ENCODE measurements at places on chromosomes 7 and 10.

DNA sequence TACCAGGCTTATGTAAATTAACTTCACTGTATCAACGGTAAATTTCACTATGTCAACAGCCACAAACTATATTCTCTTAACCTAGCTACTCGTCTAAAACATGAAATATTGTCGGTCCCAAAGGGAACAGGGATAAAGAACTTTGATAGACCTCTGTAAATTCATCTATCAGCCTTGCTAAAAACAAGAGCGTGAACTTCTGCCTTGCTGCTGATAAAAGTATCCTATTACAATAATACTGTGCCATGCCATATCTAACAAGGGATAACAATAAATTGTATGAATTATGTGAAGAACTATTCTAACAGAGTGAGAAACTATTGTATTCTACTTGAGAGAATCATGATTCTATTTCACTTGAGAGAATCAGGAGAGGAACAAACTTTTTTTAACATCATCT is 117.2 kb downstream of the CNOT4 start:
- no peak for DNase-seq

DNA sequence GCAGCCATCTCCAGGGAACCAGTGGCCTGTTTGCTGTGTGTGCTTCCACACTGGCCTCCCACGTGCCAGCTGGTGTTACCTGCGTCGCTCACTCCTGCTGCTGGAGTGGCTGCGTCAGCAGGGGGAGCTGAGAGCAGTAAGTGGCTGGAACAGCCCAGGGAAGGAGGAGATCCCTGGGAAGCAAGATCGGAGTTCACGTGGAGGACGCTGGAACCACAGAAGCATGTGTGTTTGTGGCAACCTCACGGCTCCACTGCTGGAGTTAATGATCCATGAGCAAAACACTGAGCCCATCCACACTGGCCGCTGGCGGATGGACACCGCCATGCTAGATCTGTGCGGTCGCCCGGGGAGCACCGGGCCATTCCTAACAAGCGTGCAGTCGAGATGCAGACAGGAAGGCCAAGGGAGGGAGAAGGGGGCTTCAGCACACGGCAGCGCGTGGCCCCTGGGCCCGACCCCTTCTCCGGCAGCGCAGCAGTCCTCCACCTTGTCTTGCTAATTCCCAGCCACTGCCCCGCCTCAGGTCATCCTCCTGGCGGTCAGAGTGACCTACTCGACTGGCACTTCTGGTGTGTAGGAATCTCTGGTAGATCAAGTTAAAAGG is 68.5 kb upstream of the EEPD1 start:
- DNase-seq = no peak

DNA sequence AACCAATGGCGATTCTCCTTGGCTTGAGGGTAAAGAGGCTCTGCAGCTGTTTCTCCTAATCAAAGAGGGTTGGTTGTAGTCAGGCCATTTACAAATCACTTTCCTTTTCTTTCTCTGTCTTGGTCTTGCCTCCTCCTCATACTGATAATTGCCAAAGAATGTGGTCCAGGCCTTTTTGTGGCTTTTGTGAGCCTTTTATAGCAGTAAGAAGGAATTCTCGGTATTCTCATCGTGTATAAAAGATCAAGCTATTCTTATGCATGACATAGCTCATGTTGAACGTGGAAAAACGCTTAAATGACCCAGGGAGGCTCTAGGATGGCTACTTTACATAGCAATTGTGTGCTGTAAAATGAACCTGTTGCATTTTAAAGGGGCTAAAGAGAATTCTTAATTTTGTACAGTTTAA is 62.6 kb downstream of the RBM20 start:
- DNase-seq = no peak

DNA sequence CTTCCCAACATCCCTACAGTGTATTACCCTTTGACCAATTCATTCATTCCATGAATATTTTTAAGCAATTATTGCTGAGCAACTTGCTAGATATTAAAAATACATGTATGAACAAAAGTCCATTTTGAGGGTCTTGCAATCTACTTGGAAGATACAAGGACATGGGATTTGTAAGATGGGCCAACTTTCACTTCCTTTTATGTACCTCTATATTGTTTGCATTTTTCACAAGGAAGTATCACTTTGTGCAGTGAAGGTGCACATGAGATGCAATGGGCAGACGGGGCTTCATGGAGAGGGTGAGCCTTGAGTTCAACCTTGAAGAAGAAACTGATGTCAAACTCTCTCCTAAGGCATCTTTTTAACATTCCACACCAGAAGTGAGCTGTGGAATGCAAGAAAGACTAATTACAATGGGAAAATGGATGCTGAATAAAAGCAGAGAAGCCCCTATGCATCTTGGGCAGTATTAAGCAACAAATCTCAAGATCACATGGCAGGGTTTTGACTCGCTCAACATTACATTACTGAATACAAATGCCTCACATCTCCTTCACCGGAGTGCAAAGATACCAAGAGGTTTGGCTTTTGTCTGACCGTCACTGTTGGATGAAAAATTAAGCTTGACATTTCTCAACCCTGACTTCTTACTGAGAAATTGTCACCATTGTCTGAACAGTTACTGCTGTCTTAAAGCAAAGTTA is 341.5 kb downstream of the ELMO1 start:
- DNase-seq = no peak

GRCh38 chr10:17527514-17528146 is 73.2 kb upstream of the ST8SIA6 start:
- DNase-seq = peak; percentile 51

GRCh38 chr7:82388138-82388537 is 55.4 kb downstream of the CACNA2D1 start:
- no peak for DNase-seq

DNA sequence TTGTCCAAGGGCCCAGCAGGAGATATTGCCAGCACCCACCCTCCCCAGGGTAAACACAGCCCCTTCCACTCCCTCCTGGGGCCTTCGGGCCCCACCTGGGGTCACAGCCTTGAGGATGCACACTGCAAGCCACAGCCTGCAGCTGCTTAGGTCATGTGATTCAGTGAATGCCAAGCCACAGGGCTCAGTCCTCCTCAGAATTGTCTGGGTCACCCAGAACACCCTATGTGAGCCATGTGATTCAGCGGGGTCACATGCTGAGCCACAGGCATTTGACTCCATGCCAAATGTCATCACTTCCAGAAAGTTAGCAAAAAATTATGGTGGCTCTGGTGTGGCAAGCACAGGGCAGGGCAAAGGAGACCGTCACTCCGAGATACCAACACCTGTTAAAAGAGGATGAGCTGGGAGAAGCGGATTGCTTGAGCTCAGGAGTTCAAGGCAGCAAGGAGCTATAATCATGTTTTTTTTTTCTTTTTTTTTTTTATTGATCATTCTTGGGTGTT is 17.2 kb upstream of the PSAP start:
- peak; percentile 65 for DNase-seq

- no peak for DNase-seq
Observed at GRCh38 chr10:87705339-87705738, 45.7 kb downstream of the PAPSS2 start.

DNA sequence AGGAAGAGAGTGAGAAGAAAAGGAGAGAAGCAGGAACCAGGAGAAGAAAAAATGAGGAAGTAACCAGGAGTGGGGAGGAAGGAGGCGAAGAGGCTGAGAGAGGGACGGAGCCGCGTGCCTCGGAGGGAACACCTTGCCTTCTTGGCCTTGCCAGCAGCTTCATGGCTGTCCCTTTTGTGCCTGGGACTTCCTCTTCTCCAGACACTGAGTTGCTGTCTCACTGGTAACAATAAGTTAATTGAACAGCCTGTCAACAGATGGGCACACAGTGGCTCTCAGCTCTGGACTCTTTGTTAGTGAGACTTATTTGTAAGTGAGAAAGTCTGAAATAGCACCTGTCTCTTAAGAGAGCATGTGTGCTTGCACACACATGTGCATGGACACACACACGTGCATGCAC is 83.2 kb downstream of the GATA3 start:
- DNase-seq = no peak

- peak; percentile 72 for DNase-seq
Observed at GRCh38 chr7:44073664-44074348, 8.4 kb upstream of the PGAM2 start.

GRCh38 chr10:95289003-95289920 is 1.5 kb downstream of the PDLIM1 start:
- DNase-seq = no peak

DNA sequence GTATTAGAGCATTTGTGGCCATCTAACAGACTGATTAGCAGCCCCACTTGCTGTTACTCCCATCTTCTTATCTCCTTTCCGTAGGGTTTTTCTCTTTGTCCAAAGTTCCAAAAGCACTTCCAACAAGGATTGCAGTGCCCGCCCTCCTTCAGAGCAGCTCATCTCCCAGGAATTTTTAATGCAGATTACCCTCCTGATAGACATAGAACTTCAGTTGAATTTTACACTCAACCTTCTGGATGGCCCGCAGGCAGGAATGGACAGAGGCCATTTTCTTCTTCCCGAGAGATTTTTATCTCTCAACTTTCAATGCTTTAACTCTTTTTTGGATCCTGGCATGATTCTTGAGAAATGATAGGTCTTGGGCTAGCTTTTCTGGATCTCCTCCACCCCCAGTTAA is 23.3 kb downstream of the PRKG1 start:
- no peak for DNase-seq

DNA sequence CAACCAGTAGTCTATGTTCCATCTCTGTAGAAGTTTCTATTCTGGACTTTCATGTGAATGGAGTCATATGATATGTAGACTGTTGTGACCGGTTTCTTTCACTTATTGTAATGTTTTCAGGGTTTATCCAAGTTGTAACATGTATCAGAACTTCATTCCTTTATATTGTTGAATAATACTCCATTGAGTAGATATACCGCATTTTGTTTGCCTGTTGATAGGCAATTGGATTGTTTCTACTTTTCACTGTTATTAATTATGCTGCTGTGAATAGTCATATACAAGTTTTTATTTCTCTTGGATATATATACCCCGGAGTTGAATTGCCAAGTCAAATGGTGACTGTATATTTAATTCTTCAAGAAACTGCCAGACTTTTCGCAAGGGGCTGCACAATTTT is 40.1 kb downstream of the SNX10 start:
- no peak for DNase-seq

DNA sequence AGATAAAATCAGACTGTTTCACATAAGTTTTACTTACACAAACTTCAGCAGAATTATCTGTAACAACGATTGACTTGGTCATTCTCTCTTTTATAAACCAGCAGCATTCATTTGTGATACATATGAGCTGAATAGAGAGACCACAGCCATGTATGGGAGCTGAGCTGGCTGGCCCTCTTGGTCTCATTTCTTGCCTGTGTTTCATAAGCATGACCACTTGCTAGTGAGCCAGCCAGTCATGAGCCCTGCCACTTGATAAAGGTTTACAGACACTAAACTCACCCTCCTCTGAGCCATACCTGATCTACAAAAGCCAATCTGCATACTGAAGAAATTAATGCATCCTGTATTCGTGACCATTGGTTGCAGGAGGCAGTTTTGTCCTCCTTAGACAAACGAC is 82.1 kb downstream of the PKD1L1 start:
- DNase-seq = no peak

DNA sequence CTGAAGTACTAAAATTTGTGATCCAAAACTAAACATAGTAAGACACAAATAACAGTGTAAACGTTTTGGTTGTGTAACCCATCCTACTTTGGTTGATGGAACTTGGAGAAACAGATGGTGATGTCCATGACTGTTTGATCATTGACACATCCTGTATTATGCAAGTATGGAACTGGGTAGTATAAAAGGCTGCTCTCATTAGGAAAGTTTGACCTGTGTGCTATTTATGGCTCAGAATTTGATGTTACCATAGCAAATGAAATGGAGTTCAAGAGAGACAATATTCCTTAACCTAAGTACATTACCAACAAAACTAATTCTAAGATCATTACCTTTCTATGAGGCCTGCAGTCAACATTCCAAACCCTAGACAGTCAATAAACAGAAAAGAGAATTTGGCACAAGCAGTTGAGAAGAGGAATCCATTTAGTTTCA is 39.9 kb downstream of the DKK1 start:
- no peak for DNase-seq

- no peak for DNase-seq
Observed at GRCh38 chr10:16392531-16393069, 44.2 kb upstream of the PTER start.

DNA sequence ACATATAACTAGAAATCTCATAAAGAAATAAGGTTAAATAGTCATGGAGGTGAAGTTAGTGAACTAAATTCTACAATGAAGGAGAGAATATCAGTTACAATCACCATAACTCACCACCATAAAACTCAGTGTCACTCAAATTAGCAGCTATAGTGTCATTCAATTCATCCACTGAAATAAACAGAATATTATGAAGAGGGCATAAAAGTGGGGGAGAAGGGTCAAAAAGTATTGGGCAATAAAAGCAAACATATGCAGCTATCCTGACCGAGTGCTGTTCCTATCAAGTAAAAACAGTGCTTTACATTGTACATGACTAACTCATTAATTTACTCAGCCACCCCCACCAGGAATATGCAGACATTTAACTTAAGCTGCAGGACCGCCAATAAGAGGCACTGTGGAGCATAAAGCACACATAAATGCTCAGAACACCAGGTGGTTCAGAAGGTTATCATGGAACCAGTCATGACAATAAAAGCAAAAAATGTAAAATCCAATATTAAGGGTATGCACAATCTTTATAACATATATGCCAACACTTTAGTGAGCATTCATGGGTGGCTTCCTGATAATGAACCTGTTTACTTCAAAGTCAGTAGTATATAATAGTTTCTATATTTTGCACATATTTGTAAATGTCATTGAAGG is 95.5 kb upstream of the LAMB4 start:
- no peak for DNase-seq

DNA sequence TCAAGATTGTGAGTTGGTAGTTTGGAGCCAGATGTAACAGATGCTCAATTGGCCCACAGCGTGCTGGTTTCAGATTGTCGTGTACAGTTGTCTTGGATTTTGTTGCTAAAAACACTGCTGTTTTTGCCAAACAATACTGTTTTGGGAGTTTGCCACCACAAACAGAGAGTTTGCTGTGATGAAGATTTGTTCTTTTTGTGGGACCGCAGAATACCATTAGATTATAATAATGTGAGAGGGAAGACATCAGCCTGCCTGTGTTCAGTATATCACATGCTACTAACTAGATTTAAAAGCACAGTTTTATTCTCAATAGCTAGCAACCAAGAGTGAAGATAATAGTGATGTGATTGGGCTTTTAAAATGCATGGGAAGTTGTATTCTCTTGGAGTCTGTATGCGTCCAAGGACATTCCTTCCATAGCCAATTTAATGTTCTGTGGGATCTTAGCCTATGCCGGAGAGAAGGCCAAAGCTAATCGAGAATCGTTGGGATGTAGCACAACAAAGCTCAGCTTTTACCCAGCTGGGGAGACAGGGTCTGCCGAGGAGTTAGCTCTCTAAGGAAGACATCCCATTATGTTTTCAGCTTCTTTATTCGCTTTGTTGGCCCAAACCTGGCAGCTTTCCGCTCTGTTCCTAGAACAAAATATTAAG is 18.7 kb upstream of the ITGA8 start:
- no peak for DNase-seq

GRCh38 chr10:125067764-125068163 is 92.6 kb downstream of the CTBP2 start:
- no peak for DNase-seq

Measured in bone marrow (tissue), 2 donors.